ENCODE measurements at places on chromosomes 5 and 9. TPM values are rescaled to one million over a fixed set of nuclear protein-coding genes. Genes with fewer than 3 reads are reported as not detected.

- no peaks in the 10 kb centered on the region for H3K4me1 ChIP-seq
- H3K4me3 ChIP-seq: no peak overlapping the region
- DNase-seq: no peak
- H3K36me3 ChIP-seq: no peaks in the 10 kb centered on the region
Observed at GRCh38 chr9:5336688-5337087, 3.0 kb downstream of the RLN1 start.

DNA sequence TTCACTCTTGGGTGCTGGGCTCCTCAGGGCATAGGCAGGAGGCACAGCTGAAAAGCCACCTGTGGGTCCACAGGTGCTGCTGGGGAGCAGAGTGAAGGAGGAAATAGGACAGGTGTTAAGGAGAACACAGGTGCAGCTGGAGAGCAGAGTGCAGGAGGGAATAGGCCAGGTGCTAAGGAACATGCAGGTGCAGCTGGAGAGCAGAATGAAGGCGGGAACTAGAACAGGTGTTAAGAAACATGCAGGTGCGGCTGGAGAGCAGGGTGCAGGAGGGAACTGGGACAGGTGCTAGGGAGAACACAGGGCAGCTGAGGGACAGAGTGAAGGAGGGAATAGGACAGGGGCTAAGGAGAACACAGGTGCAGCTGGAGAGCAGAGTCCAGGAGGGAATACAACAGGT is 43.8 kb upstream of the PLEKHG4B start:
- H3K27me3 ChIP-seq: no peaks in the 10 kb centered on the region
- no peak overlapping the region for H3K4me3 ChIP-seq
- H3K27ac ChIP-seq: no peak overlapping the region
- no peak for DNase-seq
- peaks cover 2% of the 10 kb centered on the region for H3K4me1 ChIP-seq
- H3K36me3 ChIP-seq: no peaks in the 10 kb centered on the region

- no peak for DNase-seq
- no peak overlapping the region for H3K27ac ChIP-seq
- H3K27me3 ChIP-seq: no peaks in the 10 kb centered on the region
- H3K36me3 ChIP-seq: no peaks in the 10 kb centered on the region
- H3K4me1 ChIP-seq: no peaks in the 10 kb centered on the region
Observed at GRCh38 chr5:13994621-13995253, 50.2 kb upstream of the DNAH5 start.

DNA sequence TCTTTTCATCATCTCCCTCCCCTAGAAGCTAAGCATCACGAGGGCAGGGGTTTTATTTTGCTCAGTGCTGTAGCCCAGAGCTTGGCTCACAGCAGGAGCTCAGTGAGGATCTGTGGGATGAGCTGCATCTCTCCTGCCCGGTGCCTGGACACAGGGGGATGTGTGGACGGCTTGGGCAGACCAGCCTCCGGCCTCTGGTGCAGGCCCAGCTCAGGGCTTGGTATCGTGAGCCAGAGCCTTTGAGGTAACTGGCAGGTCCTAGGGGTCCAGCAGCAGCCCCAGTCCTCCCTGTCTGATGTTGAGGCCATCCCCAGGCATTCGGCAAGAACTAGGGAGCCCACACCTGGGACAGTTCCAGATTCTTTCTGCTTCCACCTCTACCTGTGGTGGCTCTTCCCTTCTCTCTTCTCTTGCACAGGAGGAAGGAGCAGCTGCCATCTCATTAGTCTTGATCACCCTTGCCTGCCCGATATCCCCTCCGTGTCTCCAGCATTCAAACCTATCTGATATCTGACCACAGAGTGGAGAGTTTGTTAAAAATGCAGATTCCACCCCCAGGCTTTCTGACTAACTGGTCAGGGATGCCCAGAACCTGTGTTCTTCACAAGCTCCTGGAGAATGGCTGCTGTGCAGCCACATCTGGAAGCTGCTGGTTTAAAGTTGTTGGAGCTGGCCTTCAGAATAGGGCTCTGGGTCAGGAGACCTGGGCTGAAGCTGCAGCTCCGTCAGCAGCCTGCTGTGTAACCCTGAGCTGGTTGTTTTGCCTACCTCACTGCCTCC is 7.9 kb upstream of the SLC6A7 start:
- peak overlapping the region; percentile 68 for H3K27ac ChIP-seq
- H3K36me3 ChIP-seq: no peaks in the 10 kb centered on the region
- H3K27me3 ChIP-seq: no peaks in the 10 kb centered on the region
- DNase-seq: no peak

DNA sequence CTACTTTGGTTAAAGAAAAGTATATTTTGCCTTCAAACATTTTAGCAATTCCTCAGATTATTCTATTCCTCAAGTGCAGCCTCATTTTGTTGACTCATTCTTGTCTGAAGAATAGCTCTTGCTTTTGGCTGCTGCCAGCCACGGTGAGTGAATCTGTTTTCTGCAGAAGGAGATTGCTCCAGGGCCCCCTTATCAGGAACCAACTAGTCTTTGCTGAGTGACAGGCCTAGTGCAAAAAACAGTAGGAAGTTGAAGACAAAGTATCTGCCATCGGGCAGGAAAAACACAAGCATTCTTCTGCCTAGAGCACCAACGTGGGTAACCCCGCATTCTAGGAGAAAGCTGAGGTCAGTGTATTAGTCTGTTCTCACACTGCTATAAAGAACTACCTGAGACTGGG is 42.3 kb downstream of the ZNF883 start:
- no peaks in the 10 kb centered on the region for H3K27me3 ChIP-seq
- DNase-seq: no peak
- no peak overlapping the region for H3K27ac ChIP-seq
- H3K4me3 ChIP-seq: no peak overlapping the region
- no peaks in the 10 kb centered on the region for H3K36me3 ChIP-seq
- H3K4me1 ChIP-seq: no peaks in the 10 kb centered on the region

DNA sequence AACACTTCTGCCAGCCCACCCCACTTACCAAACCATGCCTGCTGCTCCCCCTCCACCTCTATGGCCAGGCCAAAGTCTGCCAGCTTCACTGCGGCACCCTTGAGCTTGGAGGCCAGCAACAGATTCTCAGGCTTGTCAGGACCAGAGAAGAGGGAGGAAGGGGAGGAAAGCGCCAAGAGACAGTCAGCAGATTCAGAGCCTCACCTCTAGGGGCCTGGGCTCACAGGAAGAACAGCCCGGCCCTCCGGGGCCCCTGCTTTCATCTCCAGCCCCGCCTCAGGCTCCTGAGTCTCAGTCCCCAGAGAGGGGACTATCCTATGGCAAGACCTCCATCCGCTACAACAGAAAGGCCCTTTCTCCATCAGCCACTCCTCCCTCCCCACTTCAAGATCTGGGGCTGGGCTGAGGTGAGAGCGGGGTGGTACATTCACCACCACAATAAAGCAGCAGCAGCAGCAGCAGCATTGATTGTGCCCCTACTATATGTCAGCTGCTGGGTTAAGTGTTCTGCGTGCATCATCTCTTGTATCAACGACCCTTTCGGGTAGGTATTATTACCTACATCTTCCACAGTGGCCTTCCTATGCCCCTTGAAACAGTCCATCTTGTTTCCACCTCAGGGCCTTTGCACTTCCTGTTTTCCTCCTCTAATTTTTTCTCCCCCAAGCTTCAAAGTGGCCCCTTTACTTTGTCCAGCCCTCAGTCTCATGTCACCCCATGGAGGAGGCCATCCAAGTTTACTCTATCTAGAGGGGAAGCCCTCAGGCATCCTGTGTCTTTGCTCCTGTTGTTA is 36.0 kb downstream of the CAMK2A start:
- no peak overlapping the region for H3K4me3 ChIP-seq
- no peak overlapping the region for H3K27ac ChIP-seq
- no peaks in the 10 kb centered on the region for H3K27me3 ChIP-seq
- no peaks in the 10 kb centered on the region for H3K4me1 ChIP-seq
- H3K36me3 ChIP-seq: no peaks in the 10 kb centered on the region

DNA sequence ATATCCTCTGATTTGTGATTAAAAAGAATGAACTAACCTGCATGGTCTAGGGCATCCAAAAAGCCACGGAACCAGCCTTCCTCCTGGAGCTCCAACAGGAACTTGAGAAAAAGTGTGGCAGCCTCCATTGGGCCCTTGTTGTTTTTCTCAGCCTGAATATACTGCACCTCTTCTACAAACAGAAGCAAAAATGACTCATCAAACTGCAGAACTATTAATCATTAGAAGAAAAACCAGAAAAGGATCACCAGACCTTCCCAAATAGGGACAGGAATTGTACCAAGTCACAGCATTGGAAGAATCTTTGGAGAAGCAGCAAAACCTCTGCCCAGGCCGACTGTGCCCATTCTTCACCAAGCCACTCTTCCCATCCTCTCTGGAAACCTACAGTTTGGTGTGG is 25.2 kb downstream of the RIGI start:
- no peak overlapping the region for H3K4me3 ChIP-seq
- no peaks in the 10 kb centered on the region for H3K4me1 ChIP-seq
- no peak overlapping the region for H3K27ac ChIP-seq
- H3K27me3 ChIP-seq: no peaks in the 10 kb centered on the region
- H3K36me3 ChIP-seq: no peaks in the 10 kb centered on the region

GRCh38 chr5:81749561-81750307 is 1.2 kb downstream of the SSBP2 start:
- peak overlapping the region; percentile 52 for H3K4me3 ChIP-seq
- peak overlapping the region; percentile 97 for H3K27ac ChIP-seq
- peaks cover 13% of the 10 kb centered on the region for H3K4me1 ChIP-seq
- no peaks in the 10 kb centered on the region for H3K27me3 ChIP-seq
- DNase-seq: peak; percentile 51
- no peaks in the 10 kb centered on the region for H3K36me3 ChIP-seq

DNA sequence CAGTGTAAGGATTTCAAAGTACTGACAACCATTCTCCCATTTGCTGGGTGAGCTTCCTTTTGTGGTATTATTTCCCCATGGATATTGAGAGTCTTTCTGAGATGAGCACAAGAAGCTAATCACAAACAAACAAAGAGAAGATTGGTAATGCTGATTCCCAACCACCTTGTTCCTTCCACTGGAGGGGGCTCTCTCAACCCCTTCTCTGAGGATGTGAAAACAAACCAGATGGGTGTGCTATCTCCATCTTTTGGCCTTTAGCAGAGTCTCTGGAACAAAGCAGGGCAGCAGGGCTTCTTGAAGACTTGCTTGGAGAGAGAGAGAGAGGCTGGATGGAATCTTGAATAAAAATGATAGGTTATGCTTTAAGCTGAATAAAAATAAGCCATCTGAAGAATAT is 576.7 kb upstream of the ZNF462 start:
- no peaks in the 10 kb centered on the region for H3K27me3 ChIP-seq
- H3K36me3 ChIP-seq: no peaks in the 10 kb centered on the region
- no peaks in the 10 kb centered on the region for H3K4me1 ChIP-seq
- H3K27ac ChIP-seq: peak overlapping the region; percentile 47

- DNase-seq: no peak
- no peak overlapping the region for H3K27ac ChIP-seq
- no peaks in the 10 kb centered on the region for H3K4me1 ChIP-seq
- H3K27me3 ChIP-seq: no peaks in the 10 kb centered on the region
Observed at GRCh38 chr5:80300125-80300524, 19.7 kb upstream of the SPZ1 start.

GRCh38 chr9:136901516-136902258 is 15.4 kb downstream of the TRAF2 start:
- peak overlapping the region; percentile 50 for H3K27ac ChIP-seq
- H3K4me1 ChIP-seq: no peaks in the 10 kb centered on the region
- H3K4me3 ChIP-seq: no peak overlapping the region
- no peaks in the 10 kb centered on the region for H3K36me3 ChIP-seq
- H3K27me3 ChIP-seq: no peaks in the 10 kb centered on the region
- peak; percentile 48 for DNase-seq

Gene ZNG1A
- 23.3 TPM for total RNA-seq

GRCh38 chr9:132622159-132622558 is 39.8 kb downstream of the BARHL1 start:
- no peak for DNase-seq
- no peak overlapping the region for H3K4me3 ChIP-seq
- no peaks in the 10 kb centered on the region for H3K36me3 ChIP-seq
- H3K4me1 ChIP-seq: no peaks in the 10 kb centered on the region

DNA sequence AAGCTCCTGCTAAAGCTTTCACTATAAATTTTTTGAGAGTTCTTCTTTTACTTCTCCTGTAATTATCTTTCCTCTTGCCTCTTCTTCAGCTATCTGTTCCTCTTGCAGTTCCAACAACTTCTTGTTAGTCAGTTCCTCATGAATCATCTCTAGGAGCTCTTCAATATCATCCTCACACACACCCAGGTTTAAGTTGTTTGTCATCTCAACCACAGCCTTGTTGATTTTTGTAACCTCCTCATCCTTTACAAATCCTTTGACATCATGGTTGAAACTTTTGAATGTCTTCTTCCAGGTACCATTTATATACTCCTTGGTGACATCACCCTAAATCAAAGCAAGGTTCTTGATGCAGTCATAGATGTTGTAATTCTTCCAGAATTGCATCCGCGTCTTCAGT is 106.3 kb upstream of the MAMDC2 start:
- H3K4me3 ChIP-seq: no peak overlapping the region
- H3K36me3 ChIP-seq: no peaks in the 10 kb centered on the region
- H3K4me1 ChIP-seq: no peaks in the 10 kb centered on the region
- DNase-seq: no peak
- no peak overlapping the region for H3K27ac ChIP-seq
- H3K27me3 ChIP-seq: no peaks in the 10 kb centered on the region

GRCh38 chr9:74095925-74096324 is 401.2 kb upstream of the RORB start:
- H3K27me3 ChIP-seq: no peaks in the 10 kb centered on the region
- DNase-seq: no peak
- no peak overlapping the region for H3K27ac ChIP-seq
- H3K4me3 ChIP-seq: no peak overlapping the region
- no peaks in the 10 kb centered on the region for H3K4me1 ChIP-seq

Gene TRPM3
- total RNA-seq: 4.5 TPM

Gene ANKRD31
- not detected for total RNA-seq

DNA sequence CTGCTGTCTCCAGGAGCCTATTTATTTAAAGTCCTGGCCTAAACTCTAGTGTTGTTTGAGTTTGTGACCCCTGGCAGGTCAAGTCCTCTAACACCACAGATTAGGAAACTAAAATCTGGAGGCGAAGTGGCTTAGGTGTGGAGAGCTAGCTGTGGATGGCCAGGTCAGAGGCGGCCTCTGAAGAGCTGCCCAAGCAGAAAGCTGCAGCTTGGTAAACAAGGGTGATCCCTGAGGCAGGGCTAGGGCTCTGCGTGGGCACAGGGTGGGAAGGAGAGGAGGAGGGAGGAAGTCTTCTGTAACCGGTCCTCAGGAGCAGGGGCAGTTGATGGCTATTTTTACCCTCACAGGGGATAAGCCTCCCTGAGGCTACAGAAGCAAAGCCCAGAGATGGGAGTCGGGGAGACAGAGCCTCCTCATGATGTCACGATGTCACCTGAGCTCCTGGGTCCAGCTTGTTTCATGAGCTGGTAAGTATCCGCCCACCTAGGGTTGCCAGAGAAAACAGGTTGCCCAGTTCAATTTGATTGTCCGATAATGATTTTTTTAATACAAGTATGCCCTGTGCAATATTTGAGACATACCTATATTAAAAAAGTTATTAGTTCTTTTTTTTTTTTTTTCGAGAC is 25.9 kb upstream of the BOD1 start:
- no peak for DNase-seq
- no peaks in the 10 kb centered on the region for H3K4me1 ChIP-seq
- no peaks in the 10 kb centered on the region for H3K36me3 ChIP-seq
- H3K27me3 ChIP-seq: no peaks in the 10 kb centered on the region

Data from uterus (tissue), 4 donors.